ENCODE measurements at places on chromosomes 7 and 10.

DNA sequence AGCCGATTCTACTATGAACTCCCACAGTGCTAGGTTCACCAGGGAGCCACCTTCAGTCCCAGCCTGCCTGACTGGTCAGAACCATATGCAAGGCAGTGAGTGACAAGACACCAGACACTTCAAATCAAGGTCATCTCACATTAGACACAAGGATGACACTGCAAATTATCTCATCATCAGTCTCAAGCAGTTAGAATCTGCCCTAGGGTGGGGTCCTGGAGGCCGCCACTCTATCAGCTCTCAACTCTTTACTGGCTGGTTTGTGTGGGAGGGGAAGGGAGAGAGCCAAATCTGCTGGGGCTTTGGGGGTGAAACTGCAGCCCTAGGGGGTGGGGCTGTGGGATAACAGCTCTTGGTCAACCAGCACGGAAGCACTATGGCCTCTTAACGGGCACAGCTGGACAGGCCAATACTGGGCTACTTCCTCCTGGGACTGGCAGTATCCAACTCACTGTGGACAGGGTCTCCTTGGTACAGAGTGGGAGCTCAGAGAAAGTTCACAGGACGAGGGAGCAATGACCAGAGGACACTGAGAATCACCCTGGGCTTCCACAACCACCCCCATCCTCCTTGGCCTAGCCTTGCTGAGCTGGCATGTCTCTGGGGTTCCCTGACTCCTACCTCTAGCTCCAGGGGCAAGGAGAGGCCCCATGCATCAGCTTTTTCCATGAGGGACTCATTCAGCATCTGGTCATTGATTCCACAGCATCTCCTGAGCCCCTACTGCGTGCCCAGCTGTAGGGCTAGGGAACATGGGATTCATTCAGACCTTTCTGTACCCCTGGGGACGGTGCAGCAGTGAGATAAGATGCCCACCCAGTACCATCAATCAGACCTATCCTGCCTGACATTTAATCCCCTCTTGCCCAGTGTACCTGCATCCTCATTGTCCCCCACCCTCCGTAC, 5.4 kb downstream of the GPRIN2 start:
- no peak for DNase-seq

DNA sequence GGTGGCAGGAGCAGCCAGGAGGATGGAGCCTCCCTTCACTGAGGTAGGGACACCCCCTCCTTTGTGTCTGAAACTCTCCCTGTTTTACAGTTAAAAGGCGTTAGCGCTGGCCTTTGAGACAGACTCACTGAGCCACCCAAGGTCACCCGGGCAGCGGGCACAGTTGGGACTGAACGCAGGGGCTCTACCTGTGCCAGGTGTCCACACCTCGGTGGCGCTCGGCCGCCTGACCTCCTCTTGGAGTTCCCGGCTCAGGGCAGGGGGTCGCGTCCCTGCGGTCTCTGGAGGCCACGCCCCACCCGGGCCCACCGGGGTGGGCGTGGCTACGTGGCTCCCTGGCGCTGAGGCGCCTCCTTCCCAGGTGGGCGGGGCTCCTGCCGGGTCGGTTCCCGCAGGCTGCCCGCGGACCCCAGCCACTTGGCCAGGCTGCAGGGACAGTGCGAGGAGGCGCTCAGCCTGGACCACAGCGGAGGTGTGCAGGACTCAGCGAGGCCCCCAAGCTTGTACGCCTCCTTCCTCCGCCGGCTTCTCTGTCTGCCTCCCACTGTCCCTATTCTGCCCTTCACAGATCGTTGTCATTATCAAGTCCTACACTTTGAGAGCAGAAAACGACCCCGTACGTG, 39.9 kb upstream of the LEP start:
- DNase-seq: no peak

DNA sequence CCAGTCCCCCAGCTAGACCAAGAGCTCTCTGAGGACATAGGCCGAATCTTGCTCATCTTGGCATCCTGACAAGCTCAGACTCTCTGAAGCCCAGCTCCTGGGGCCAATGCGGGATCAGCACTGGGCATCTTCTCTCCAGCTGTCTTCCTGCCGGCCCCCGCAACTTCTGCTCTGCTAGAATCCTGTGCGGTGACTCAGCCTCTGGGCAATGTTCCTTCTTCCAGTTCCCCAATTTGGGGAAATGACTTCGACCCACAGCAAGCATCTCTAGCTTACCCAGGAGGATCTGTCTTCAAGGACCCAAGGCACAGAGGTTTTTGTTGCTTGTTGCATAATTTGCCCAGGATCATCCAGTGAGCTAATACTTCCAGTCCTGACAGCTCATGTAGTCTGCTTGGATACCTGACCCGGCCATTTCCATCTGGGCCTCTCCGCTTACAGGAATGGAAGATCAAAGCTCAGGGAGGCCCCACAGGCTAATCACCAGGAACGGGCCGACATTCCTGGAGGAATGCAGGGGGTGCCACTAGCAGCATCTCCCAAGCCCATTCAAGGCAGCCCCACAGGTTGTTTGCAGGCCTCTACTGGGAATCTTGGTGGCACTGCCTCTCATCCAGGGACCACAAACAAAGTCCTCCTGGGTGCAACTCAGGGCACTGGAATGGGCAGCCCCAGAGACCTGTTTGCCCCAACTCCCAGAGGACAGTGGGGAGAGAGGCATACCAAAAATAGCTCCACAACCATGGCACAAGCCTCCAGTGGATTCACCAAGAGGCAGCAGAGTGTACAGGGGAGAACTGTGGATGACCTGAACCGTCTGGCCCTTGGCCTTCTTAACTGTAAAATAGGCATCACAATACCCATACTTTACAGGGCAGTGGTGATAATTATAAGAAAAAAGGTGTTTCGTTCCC, 151.9 kb downstream of the NEURL1 start:
- DNase-seq: no peak

DNA sequence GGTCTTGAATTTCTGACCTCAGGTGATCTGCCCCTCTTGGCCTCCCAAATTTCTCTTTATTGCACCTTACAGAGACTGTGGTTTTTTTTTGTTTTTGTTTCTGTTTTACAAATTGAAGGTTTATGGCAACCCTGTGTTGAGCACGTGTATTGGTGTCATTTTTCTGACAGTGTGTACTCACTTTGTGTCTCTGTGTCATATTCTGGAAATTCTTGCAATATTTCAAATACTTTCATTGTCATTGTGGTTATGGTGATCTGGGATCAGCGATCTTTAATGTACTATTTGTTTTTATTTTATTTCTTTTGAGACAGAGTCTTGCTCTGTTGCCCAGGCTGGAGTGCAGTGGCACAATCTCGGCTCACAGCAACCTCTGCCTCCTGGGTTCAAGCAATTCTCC, 89.8 kb downstream of the PRTFDC1 start:
- DNase-seq: no peak

GRCh38 chr10:129915526-129916378, 48.3 kb downstream of the EBF3 start:
- no peak for DNase-seq

DNA sequence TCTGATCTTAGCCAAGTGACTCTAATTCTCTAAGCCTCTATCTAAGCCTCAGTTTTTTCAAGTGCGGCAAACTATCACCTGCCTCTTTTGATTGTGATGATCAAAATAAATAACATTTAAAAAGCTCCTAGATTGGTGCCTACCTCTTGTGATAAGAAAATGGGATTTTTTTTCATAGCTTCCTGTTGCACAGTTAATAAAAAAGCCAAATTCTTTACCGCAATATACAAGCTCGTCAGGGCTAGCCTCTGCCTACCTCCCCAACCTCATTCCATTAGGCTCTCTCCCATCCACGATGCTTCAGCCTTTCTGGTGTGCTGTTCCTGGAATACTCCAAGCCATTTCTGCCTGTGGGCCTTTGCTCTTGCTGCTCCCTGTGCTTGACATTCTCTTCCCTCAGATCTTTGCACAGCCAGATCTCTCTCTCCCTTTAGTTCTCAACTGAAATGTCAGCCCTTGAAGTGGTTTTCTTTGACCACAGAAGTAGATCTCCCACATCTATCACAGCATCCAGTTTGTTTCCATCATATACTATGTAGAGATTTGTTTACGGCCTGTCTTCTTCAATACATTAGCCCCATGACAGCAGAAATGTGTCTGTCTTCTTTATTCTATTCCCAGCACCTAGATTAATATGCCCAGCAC, 48.8 kb downstream of the SFR1 start:
- DNase-seq: peak; percentile 71

- DNase-seq: no peak
These were observed 95.7 kb upstream of the CTBP2 start for GRCh38 chr10:125256026-125256425.

DNA sequence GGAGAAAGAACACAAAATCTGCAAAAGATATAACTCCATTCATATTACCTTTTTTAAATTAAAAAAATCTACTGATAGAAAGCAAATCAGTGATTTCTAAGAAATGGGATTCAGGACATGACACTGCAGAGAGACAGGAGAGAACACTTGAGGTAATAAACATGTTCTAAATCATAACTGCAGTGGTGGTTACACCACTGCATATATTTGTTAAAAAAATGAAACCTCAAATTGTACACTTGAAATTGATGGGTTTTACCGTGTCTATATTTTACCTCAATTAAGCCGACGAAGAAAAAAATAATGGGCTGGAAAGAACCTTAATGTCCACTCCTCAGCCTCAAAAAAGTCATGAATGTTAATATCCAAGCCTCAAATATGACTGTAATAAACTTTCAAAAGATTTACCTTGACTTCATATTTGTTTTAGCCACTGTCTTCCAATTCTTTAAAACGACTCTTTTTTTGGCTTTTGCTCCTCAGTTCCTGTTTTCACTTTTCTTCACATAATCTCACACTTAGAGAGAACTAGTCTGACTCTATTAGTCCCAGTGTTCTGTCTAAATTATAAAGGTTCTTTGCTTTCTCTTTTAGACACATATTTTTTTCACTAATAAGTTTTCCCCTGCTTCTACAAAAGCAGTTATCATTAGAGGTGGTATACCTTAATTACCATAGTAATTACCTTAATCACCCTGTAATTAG, 502.4 kb downstream of the GRM8 start:
- DNase-seq: no peak

DNA sequence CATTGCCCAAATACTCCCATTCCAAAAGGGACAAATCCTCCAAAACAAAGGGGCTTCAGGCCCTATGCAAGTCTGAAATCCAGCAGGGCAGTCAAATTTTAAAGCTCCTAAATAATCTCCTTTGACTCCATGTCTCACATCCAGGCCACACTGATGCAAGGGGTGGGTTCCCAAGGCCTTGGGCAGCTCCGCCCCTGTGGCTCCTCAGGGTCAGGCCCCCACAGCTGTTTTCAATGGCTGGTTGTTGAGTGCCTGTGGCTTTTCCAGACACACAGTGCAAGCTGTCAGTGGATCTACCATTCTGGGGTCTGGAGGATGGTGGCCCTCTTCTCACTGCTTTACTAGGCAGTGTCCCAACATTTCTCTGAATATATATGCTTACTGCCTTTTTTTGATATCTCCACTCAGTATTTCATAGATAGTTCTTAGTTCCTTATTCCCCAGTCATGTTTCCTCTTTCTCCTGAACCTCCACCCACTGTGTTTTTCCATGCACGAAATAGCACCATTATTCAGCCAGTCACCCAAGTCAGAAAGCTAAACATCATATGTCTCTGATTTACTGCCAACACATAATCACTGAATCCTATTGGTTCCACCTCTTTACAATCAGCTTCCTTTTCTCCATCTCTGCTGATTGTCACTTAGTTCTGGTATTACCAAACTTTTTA, 172.6 kb upstream of the CACNA2D1 start:
- DNase-seq: no peak

DNA sequence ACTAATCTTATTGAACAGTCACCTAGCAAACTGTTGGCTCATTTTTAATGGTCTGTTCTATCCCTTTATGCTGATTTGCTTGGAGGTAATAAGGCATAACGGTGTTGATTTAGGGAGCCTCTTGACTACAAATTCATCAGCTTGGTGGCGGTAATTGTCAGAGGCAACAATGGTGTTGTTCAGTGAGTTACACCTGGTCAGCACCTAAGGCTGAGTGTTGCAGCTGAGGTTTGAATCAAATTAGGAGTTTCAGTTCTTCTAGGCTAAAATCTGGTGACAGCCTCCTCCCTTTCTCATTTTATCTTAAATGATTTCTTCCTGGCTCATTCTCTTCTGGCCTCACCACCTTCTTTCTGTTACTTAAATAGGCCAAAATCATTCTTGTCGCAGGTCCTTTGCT, 42.3 kb upstream of the SP8 start:
- DNase-seq: no peak

- no peak for DNase-seq
These were observed 7.4 kb downstream of the IGF2BP3 start for GRCh38 chr7:23462846-23463245.

- DNase-seq: no peak
These were observed 433.0 kb downstream of the ANKRD7 start for GRCh38 chr7:118657391-118658005.

- no peak for DNase-seq
These were observed 35.2 kb upstream of the ITPRID1 start for GRCh38 chr7:31478721-31479120.

GRCh38 chr10:70093335-70093944, 39.2 kb downstream of the AIFM2 start:
- peak; percentile 52 for DNase-seq

DNA sequence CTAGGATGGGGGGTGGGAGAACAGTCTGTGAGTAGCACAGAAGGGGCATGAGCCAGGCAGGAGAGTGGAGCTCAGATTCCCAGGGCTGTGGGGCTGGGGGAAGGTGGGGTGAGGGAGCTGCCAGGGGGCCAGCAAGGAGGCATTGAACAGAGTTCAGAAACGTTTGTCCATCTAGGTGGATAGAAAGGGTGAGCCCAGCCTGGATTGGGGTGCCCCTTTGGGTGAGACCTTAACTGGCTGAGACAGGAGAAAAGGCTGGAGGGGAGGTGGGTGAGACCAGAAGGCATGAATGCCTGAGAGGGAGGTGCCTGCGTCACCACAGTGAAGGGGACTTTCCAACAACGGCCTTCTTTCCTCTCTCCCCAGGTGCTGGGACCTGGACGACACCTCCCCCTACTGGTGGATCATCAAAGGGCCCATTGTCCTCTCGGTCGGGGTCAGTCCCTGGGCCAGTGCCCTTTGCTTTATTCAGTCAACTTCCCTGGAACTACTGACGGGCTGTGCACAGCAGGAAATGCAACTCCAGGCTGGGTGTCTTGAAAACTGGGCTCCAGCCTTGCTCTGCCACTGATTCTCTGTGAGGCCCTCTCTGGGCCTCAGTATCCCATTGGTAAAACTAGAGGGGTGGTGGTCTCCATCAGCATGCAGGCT, 11.0 kb downstream of the GHRHR start:
- DNase-seq: no peak

DNA sequence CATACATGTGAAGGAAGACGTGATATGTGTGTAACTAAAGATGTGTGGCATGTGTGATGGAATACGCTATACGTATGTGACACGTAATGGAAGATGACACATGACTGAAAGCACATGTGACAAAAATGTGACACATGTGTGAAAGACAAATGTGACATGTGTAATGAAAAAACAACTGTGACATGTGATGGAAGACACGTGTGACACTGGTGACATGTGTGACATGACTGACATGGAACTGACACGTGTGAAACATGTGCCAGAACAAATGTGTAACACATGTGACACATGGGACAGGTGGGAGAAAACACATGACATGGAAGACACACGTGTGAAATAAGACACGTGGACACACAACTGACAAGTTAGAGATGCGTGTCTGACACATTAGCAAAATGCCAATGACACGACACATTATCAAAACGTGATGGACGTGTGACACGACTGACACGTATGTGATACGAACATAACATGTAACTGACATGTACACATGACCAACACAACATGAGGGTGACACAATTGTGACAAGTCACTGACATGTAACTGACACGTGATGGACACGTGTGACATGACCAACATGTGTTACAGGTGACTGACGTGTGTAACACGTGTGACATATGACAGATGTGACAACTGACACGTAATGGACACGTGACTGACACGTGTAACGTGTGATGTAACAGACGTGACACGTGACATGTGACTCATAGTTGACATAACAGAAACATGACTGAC, 24.4 kb downstream of the CRPPA start:
- no peak for DNase-seq

Data from CD8-positive, alpha-beta memory T cell (primary cell).